Ovary (tissue), 10 donors: ENCODE measurements at places on chromosomes 4 and X. TPM values are rescaled to one million over a fixed set of nuclear protein-coding genes. Genes with fewer than 3 reads are reported as not detected.
A peak's percentile ranks its signal among the peaks of the same experiment; 100 is the strongest.

ANXA3 gene
- total RNA-seq: 13.2 TPM

GRID2 gene
- total RNA-seq: 4.5 TPM

HPGD gene
- total RNA-seq: not detected

EMCN gene
- total RNA-seq: 14.3 TPM

TNMD gene
- 2.2 TPM for total RNA-seq

DNA sequence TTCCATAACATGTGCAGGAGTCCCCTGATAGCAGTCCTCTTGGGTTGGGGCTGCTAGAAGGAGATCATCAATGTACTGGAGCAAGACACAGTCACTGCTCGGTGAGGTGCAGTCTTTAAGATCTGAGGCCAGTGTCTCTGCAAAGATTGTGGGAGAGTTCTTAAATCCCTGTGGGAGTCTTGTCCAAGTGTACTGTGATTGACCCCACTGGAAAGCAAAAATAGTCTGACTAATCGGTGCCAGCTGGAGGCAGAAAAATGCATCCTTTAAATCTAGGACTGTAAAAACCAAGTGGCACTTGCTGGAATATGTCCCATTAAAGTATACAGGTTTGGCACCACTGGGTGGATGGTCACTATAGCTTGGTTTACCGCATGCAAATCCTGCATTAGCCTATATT is 31.1 kb downstream of the SULT1E1 start:
- H3K4me3 ChIP-seq: no peak overlapping the region
- no peaks in the 10 kb centered on the region for H3K4me1 ChIP-seq
- DNase-seq: no peak
- H3K27me3 ChIP-seq: no peaks in the 10 kb centered on the region
- no peak overlapping the region for H3K27ac ChIP-seq

GRCh38 chrX:102720237-102721168 is at the start of gene GPRASP3:
TSS of gene GPRASP3 (plus strand) at chrX:102720743. CDS start at chrX:102748996, 28,253 bp downstream.
- peak; percentile 57 for DNase-seq
- H3K36me3 ChIP-seq: no peaks in the 10 kb centered on the region
- peak within 1 kb of the TSS; percentile 33 for H3K4me3 ChIP-seq
- no peaks in the 10 kb centered on the region for H3K27me3 ChIP-seq

- no peaks in the 10 kb centered on the region for H3K36me3 ChIP-seq
- H3K27me3 ChIP-seq: no peaks in the 10 kb centered on the region
- no peak overlapping the region for H3K4me3 ChIP-seq
- H3K4me1 ChIP-seq: peaks cover 15% of the 10 kb centered on the region
Observed at GRCh38 chr4:147786031-147786430, 54.1 kb downstream of the ARHGAP10 start.

DNA sequence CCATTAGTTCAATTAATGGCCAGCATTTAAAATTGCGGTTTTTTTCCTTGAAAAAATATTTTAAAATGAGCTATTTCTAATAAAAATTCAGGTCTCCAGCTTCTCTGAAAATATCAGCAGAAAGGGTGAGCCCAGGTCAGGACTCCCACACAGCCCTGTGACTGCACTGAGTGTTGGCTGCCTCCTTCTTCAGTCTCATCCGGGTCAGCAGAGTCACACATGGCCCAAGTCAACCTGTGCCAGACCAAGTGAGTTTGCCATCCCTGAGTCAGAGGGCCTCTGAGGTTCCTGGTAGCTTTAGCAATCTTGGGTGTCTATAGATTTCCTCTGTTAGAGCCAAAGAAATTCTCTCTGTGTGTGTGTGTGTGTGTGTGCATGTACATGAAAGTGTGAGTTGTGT is 22.1 kb upstream of the MSX1 start:
- no peak overlapping the region for H3K27ac ChIP-seq
- no peak for DNase-seq
- H3K36me3 ChIP-seq: no peaks in the 10 kb centered on the region
- no peaks in the 10 kb centered on the region for H3K4me1 ChIP-seq
- no peaks in the 10 kb centered on the region for H3K27me3 ChIP-seq

- H3K36me3 ChIP-seq: no peaks in the 10 kb centered on the region
- H3K27ac ChIP-seq: no peak overlapping the region
- no peak overlapping the region for H3K4me3 ChIP-seq
- H3K4me1 ChIP-seq: no peaks in the 10 kb centered on the region
Observed at GRCh38 chr4:11821772-11822430, 393.2 kb upstream of the HS3ST1 start.

- peak overlapping the region; percentile 54 for H3K4me3 ChIP-seq
- no peaks in the 10 kb centered on the region for H3K36me3 ChIP-seq
- H3K27me3 ChIP-seq: no peaks in the 10 kb centered on the region
- peak; percentile 54 for DNase-seq
- H3K4me1 ChIP-seq: no peaks in the 10 kb centered on the region
Observed at GRCh38 chr4:76689145-76689817, 208.7 kb downstream of the SOWAHB start.

GRCh38 chrX:17535229-17535628 is 160.2 kb downstream of the NHS start:
- H3K36me3 ChIP-seq: no peaks in the 10 kb centered on the region
- H3K27ac ChIP-seq: no peak overlapping the region
- H3K4me1 ChIP-seq: no peaks in the 10 kb centered on the region
- no peak overlapping the region for H3K4me3 ChIP-seq
- DNase-seq: no peak
- H3K27me3 ChIP-seq: no peaks in the 10 kb centered on the region

- no peak for DNase-seq
- no peaks in the 10 kb centered on the region for H3K27me3 ChIP-seq
- H3K4me3 ChIP-seq: no peak overlapping the region
- no peak overlapping the region for H3K27ac ChIP-seq
- H3K4me1 ChIP-seq: peaks cover 3% of the 10 kb centered on the region
- H3K36me3 ChIP-seq: no peaks in the 10 kb centered on the region
Observed at GRCh38 chr4:72505314-72505744, 63.7 kb downstream of the ADAMTS3 start.

DNA sequence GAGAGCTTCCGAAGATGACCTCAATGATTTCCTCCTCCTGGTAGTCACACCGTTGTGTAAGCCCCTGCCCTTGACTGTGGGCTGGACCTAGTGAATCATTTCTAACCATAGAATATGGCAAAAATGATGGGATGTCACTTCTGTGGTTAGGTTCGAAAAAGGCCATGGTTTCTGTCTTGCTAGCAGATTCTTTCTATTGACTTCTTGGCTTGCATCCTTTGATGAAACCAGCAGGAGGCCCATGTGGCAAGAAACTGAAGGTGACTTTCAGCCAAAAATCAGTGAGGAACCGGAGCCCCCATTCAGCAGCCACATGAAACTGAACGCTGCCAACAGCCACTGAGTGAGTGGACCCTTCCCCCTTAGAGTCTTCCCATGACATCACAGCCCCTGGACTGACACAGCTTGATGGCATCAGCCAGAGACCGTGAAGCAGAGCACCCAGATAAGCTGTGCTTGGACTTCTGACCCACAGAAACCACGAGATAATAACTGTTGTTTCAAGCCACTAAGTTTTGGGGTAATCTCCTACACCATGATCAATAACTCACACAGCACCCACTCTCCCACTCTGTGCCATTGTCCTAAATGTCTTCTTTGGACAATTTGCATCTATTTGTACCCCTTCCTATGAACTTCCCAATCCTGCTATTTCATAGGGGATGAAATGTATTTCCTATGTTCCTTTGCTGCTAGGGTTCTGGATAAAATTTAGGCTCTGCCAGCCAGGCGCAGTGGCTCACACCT is 148.0 kb upstream of the STX18 start:
- no peaks in the 10 kb centered on the region for H3K27me3 ChIP-seq
- H3K27ac ChIP-seq: no peak overlapping the region
- H3K4me1 ChIP-seq: peaks cover 10% of the 10 kb centered on the region
- DNase-seq: no peak

GRCh38 chr4:140851032-140851636 is 94.9 kb upstream of the TBC1D9 start:
- no peaks in the 10 kb centered on the region for H3K36me3 ChIP-seq
- H3K27ac ChIP-seq: no peak overlapping the region
- no peak for DNase-seq
- H3K4me1 ChIP-seq: no peaks in the 10 kb centered on the region
- no peaks in the 10 kb centered on the region for H3K27me3 ChIP-seq

GRCh38 chr4:81876106-81876505 is 404.4 kb upstream of the RASGEF1B start:
- H3K36me3 ChIP-seq: no peaks in the 10 kb centered on the region
- no peaks in the 10 kb centered on the region for H3K27me3 ChIP-seq
- H3K4me3 ChIP-seq: no peak overlapping the region
- no peak overlapping the region for H3K27ac ChIP-seq

DNA sequence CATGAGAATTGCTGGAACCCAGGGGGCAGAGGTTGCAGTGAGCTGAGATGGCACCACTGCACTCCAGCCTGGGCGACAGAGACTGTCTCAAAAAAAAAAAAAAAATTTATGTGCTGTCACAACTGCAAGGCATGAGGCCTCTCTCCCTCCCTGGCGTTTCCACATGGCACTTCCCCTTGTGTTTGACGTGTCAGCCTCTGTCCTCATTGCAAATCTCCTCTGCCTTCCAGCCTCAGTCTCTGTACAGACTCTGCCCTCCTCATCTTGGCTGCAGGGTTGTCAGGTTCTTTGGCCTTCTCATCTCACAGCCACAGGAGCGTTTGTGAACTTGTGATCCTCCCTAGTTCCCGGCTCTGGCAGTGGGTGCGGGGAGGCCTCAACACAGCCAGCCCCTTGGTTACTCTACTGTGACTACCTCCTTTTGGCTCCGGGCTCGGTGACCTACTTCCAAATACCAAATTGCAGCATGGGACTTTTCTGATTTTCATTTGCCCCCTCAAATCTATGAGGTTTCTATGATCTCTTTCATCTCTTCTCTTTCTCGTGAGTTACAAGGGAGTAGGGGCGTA is 250.0 kb downstream of the CBR4 start:
- H3K36me3 ChIP-seq: no peaks in the 10 kb centered on the region
- H3K27me3 ChIP-seq: no peaks in the 10 kb centered on the region
- H3K4me1 ChIP-seq: no peaks in the 10 kb centered on the region
- no peak overlapping the region for H3K27ac ChIP-seq

GRCh38 chr4:23166919-23167318 is 474.2 kb downstream of the GBA3 start:
- no peaks in the 10 kb centered on the region for H3K4me1 ChIP-seq
- no peak overlapping the region for H3K27ac ChIP-seq
- H3K4me3 ChIP-seq: no peak overlapping the region
- no peak for DNase-seq

- H3K27me3 ChIP-seq: peaks cover 2% of the 10 kb centered on the region
- H3K4me3 ChIP-seq: no peak overlapping the region
- H3K4me1 ChIP-seq: no peaks in the 10 kb centered on the region
- no peaks in the 10 kb centered on the region for H3K36me3 ChIP-seq
Observed at GRCh38 chr4:124993838-124994237, 281.3 kb upstream of the ANKRD50 start.
